ENCODE measurements at places on chromosomes 2 and 18.

- DNase-seq = no peak
These were observed 34.9 kb downstream of the PTCD3 start for GRCh38 chr2:86140969-86141392.

GRCh38 chr18:71797554-71797953 lies 746.6 kb downstream of the CBLN2 start:
- no peak for DNase-seq

- DNase-seq = peak; percentile 32
These were observed 56.6 kb downstream of the SP100 start for GRCh38 chr2:230472621-230473018.

DNA sequence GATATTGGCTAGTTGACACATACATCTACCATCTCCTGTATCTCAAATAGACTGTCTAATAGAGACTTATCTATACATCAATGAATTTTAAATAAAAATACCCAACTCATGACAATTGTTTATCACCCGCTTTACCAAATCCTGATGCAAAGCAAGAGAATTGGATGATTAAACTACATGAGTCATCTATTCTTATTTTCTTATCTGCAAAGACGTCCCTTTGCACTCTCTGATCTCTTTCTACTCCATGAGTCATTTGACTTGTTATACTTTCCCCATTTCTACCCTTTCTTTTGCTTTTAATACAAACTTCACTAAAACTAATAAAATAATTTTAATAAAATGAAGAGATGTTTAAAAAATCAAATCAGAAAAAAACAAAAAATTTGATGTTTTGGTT lies 261.7 kb upstream of the MAP2 start:
- DNase-seq = no peak

DNA sequence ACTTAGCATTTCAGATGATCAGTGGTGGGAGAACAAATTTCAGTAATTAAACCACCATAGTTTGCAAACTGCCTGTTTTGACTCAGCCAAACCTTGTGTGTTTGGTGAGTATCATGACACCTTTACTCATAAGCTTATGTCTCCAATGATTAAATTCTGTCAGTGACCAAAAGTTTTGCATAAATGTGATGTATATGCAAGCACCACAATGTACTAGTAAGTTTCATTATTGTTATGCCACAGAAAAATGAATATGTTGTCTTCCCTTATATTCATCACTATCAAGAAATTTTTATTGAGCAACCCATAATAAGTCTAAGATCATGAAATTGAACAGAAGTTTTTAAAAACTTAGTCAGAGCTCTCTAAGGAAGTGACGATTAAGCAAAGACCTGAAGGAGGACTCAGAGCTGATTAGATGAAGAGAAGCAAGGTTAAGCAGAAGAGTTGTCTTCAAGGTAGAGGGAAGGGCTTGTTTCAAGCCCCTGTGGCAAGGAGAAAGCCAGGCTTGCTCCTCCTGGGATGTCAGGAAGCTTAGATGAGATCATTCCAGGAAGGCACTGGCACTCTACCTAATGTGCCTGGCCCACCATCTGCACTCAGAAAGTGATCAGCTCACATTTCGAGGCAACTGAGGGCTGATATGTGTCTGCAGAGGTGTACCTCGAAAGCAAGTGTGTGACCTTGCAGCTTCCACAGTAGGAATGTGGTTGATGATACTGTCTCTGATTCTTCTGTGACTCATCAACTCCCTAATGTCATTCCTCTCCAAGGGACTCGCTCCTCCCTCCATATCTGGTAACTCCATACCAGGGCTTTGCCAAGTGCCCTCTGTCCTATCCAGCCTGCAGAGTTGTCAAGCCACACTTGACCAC lies 54.7 kb downstream of the KCTD18 start:
- DNase-seq = peak; percentile 20

- DNase-seq = no peak
These were observed 210.9 kb downstream of the MYCN start for GRCh38 chr2:16151281-16151570.
